ENCODE measurements at places on chromosomes 6 and 20.
A peak's percentile ranks its signal among the peaks of the same experiment; 100 is the strongest.

DNA sequence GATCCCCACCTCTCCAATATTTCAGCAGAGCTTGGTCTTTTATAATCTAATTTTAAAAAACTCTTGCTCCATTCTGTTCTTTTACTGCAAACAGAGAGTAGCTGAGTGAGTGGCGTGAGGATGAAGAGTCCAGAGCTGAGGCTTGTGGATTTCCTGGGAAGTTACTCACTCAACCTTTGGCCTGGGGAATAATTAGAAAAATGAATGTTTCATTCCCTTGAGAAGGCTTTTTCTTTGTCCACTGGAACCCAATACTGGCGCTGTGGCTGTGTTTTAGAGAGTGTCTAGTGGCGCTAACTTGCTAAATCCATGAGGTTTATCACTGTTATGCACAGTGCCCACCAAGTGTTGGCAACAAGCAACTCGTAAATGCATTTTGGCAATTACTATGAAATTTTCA, 251.5 kb downstream of the HIVEP2 start:
- H3K36me3 ChIP-seq, result no peaks in the 10 kb centered on the region
- no peaks in the 10 kb centered on the region for H3K27me3 ChIP-seq
- DNase-seq, result no peak

- H3K27ac ChIP-seq, result no peak overlapping the region
- no peak for DNase-seq
- no peak overlapping the region for H3K4me3 ChIP-seq
- peaks cover 6% of the 10 kb centered on the region for H3K27me3 ChIP-seq
- no peaks in the 10 kb centered on the region for H3K36me3 ChIP-seq
These were observed 231.3 kb upstream of the MARCKS start for GRCh38 chr6:113625850-113626249.

GRCh38 chr6:786946-787763, 94.2 kb upstream of the EXOC2 start:
- no peaks in the 10 kb centered on the region for H3K36me3 ChIP-seq
- H3K4me1 ChIP-seq, result peaks cover 17% of the 10 kb centered on the region
- no peak for DNase-seq
- H3K27me3 ChIP-seq, result peaks cover 3% of the 10 kb centered on the region
- H3K27ac ChIP-seq, result no peak overlapping the region

GRCh38 chr20:62668441-62669027, 26.2 kb downstream of the SLCO4A1 start:
- H3K27me3 ChIP-seq, result no peaks in the 10 kb centered on the region
- DNase-seq, result no peak
- H3K4me3 ChIP-seq, result no peak overlapping the region
- H3K4me1 ChIP-seq, result no peaks in the 10 kb centered on the region
- peaks cover 57% of the 10 kb centered on the region for H3K36me3 ChIP-seq

GRCh38 chr6:119533603-119534279, 184.2 kb upstream of the MAN1A1 start:
- H3K27me3 ChIP-seq, result peaks cover 18% of the 10 kb centered on the region
- DNase-seq, result no peak
- no peaks in the 10 kb centered on the region for H3K36me3 ChIP-seq
- H3K27ac ChIP-seq, result no peak overlapping the region

DNA sequence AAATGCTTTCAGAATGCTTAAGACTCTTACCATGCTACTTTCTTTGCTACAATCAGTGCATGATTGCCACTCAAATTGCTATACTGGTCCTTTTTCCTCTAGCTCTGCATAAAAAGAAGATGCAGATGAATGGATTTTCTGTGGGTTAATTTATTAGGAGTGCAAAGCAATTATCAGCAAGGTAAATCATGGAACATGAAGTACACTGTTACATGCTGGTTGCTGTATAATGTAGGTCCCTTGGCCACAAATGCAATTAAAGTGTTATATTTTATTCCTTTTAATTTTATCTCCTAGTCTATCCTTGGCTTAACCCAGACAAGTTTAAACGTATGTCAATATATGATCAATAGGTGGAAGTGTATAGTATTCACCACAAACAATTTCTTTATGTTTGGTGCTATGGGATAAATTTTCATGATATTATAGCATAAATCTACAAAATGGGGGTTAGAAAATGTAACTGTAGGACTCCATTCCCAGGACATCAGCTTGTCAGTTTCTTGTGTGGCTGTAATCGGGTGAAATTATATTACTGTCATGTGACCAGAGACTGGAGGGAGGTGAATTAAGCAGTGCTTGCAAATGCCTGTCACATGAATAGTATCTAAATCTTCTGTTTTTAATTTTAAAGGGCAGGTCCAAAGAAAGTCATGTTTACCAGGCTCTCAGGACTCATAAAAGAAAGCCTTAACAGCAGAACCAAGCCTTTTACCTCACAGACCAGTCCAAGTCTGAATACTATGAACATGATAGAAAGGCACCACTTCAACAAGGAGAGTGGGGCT, 176.9 kb upstream of the ID4 start:
- H3K27me3 ChIP-seq, result no peaks in the 10 kb centered on the region
- H3K4me1 ChIP-seq, result no peaks in the 10 kb centered on the region
- no peak overlapping the region for H3K27ac ChIP-seq
- no peak overlapping the region for H3K4me3 ChIP-seq
- DNase-seq, result no peak
- H3K36me3 ChIP-seq, result no peaks in the 10 kb centered on the region

DNA sequence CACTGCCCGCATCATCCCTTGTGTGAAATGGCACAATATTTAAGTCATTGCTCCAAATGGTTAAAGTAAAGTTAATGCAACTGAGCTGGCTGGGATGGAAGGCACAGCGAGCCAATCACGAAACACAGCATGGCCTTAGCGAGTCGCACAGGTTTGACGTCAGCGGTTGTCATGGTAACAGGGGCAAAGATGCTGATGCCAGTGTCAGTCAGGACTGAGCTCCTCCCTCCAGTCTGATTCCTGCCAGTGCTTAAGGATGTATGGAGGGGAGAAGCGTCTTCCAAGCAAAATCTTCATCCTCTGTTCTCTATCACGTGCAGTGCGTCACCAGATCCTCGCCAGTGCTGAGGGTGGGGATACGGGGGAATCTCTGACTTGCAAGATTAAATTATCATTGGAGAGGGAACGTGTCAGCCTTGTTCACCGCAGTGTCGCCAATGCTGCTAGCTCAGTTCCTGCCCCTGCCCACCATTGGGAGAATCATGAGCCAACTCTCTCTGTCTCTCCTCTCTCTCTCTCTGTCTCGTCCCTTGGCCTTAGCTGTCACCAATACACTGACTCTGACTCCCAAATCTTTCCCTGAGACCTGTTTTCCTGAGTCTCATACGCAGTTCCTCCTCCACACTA, 24.5 kb downstream of the TSPYL4 start:
- H3K27ac ChIP-seq, result no peak overlapping the region
- no peaks in the 10 kb centered on the region for H3K36me3 ChIP-seq
- DNase-seq, result no peak
- H3K4me1 ChIP-seq, result no peaks in the 10 kb centered on the region
- no peak overlapping the region for H3K4me3 ChIP-seq

GRCh38 chr6:127205036-127205435, 61.6 kb upstream of the RNF146 start:
- H3K4me3 ChIP-seq, result no peak overlapping the region
- no peak overlapping the region for H3K27ac ChIP-seq
- DNase-seq, result no peak
- H3K27me3 ChIP-seq, result peaks cover 26% of the 10 kb centered on the region
- H3K4me1 ChIP-seq, result no peaks in the 10 kb centered on the region

GRCh38 chr20:4661191-4661590, 60.5 kb upstream of the PRND start:
- no peak for DNase-seq
- H3K4me3 ChIP-seq, result no peak overlapping the region
- peaks cover 13% of the 10 kb centered on the region for H3K27me3 ChIP-seq

- DNase-seq, result no peak
- no peak overlapping the region for H3K27ac ChIP-seq
- peaks cover 8% of the 10 kb centered on the region for H3K27me3 ChIP-seq
These were observed 15.7 kb upstream of the TGM2 start for GRCh38 chr20:38180781-38181180.

DNA sequence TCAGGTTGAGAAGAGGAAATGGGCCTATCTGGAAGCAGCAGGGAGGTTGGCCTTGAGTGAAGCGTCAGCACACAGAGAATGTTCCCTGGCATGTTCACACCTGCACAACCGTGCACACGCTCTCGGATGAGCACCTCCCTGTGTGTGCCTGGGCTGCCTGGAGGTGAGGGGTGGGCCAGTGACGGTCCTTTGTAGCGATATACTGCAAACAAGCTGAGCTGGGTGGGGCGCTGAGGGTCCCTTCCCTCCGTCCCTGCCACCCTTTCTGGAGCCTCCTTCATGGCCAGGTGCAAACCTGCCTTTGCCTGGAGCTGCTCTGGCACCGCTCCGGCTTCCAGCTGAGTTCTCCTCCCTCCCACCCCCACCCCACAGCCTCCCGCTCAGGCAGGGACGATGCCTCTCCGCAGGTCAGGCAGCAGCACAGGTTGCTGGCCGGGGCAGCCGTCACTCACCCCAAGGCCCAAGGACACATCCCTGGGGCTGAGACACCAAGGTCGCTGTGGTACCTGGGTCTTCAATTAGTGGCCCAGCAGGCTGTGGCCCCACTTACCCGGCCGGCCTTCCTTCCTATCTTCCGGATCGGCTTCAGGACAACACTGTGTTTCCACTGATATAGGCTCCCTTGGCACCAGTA, 111.6 kb downstream of the ERMARD start:
- DNase-seq, result no peak
- no peaks in the 10 kb centered on the region for H3K27me3 ChIP-seq
- peaks cover 5% of the 10 kb centered on the region for H3K4me1 ChIP-seq

- H3K4me3 ChIP-seq, result no peak overlapping the region
- H3K4me1 ChIP-seq, result peaks cover 3% of the 10 kb centered on the region
- H3K27me3 ChIP-seq, result peaks cover 54% of the 10 kb centered on the region
- no peaks in the 10 kb centered on the region for H3K36me3 ChIP-seq
- no peak for DNase-seq
These were observed 60.6 kb upstream of the RREB1 start for GRCh38 chr6:7047128-7047527.

DNA sequence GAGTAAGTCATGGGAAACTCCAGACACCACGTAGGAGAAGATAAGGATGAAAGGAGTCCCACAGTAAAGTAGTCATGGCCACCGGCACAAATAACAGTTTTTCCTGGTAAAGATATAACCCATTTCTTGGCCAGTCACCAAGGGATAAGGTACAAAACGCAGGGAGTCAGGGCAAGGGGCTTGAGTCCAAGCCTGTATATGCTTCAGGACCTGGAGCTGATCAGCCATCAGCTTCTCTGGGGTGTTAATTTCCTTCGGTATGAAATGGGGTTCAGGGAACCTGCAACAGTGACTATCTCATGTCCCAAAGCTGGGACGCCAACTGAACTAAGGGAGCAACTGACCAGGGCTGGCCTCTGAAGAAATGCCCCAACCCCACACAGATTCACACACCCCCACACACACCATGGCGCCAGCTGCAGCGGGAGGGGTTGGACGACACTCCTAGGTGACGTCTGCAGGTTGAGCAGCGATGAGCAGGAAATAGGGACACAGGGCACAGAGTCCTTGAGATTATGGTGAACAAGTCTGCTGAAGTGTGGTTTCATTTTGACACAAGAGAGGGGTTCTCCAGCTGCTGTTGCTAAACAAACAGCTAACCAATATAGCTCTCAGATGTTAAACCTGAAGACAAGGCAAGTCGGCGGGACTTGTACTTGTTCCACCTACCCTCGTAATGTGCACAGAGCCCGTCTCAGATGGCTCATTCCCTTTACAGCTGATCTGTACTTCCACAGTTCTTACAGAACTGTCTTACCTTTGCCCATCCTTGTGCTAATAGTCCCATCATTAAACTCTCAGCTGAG, 7.4 kb upstream of the ADTRP start:
- DNase-seq, result peak; percentile 20
- H3K4me1 ChIP-seq, result peaks cover 6% of the 10 kb centered on the region
- no peak overlapping the region for H3K27ac ChIP-seq
- peak overlapping the region; percentile 40 for H3K4me3 ChIP-seq
- no peaks in the 10 kb centered on the region for H3K36me3 ChIP-seq

- no peaks in the 10 kb centered on the region for H3K4me1 ChIP-seq
- no peaks in the 10 kb centered on the region for H3K36me3 ChIP-seq
- no peak overlapping the region for H3K27ac ChIP-seq
- H3K4me3 ChIP-seq, result no peak overlapping the region
These were observed 260.0 kb upstream of the CDYL start for GRCh38 chr6:4516206-4516605.

DNA sequence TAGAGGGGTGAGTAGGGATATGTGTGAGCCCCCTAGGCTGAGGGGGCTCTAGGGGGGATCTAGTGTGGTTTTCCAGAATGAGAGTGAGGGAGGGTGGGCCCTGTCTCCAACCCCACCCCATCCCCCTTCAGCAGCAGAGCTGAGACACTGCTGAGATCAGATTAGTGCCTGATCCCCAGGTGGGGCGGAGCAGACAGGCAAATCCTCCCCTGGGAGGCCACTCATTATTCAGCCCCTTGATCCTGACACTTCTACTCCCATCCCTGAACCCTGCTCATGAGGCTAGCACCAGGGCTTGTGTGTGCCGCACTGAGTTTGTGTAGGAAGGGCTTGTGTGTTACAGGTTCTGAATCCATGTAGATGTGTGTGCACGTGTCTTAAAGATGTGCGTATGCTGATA, 42.5 kb downstream of the SPDEF start:
- no peak overlapping the region for H3K4me3 ChIP-seq
- H3K4me1 ChIP-seq, result no peaks in the 10 kb centered on the region
- no peak overlapping the region for H3K27ac ChIP-seq
- H3K36me3 ChIP-seq, result no peaks in the 10 kb centered on the region
- peaks cover 6% of the 10 kb centered on the region for H3K27me3 ChIP-seq

DNA sequence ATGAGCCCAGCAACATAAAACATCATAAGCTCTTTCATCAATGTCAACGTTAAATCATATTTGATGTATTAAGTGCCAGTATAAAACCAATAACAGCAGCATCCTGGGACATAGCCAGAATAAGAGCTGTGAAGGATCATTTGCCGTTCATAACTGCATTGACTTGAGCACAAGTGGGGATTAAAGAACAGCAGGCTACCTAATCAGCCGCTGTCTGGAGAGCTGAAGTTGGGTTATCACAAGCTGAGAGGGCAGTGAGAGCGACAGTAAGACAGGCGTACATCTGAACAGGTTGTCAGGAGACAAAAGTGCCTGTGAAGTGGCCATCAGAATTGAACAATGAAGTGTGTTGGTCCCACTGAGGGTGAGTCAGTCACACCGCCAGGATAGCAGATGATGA, 269.6 kb downstream of the GRIK2 start:
- no peaks in the 10 kb centered on the region for H3K36me3 ChIP-seq
- no peaks in the 10 kb centered on the region for H3K4me1 ChIP-seq
- no peaks in the 10 kb centered on the region for H3K27me3 ChIP-seq
- H3K27ac ChIP-seq, result no peak overlapping the region

- no peak overlapping the region for H3K4me3 ChIP-seq
- no peak overlapping the region for H3K27ac ChIP-seq
- no peaks in the 10 kb centered on the region for H3K36me3 ChIP-seq
- H3K4me1 ChIP-seq, result no peaks in the 10 kb centered on the region
- no peak for DNase-seq
These were observed 560.0 kb downstream of the C6orf118 start for GRCh38 chr6:164749221-164750064.

GRCh38 chr6:71533939-71534379, 245.3 kb downstream of the OGFRL1 start:
- H3K36me3 ChIP-seq, result no peaks in the 10 kb centered on the region
- H3K4me1 ChIP-seq, result no peaks in the 10 kb centered on the region
- no peak overlapping the region for H3K4me3 ChIP-seq
- no peaks in the 10 kb centered on the region for H3K27me3 ChIP-seq
